ENCODE measurements at places on chromosomes 11 and 22. TPM values are rescaled to one million over a fixed set of nuclear protein-coding genes. Genes with fewer than 3 reads are reported as not detected.

ARHGAP1 gene
- 39.7 TPM for polyA plus RNA-seq

ELF5 gene
- 0.34 TPM for polyA plus RNA-seq

TTLL12 gene
- 62.0 TPM for polyA plus RNA-seq

SDHD gene
- polyA plus RNA-seq, result 75.9 TPM

WT1 gene
- polyA plus RNA-seq, result 62.2 TPM

ANO3 gene
- 2.4 TPM for polyA plus RNA-seq

OR52N1 gene
- not detected for polyA plus RNA-seq

ELMOD1 gene
- 5.6 TPM for polyA plus RNA-seq

CRYBA4 gene
- polyA plus RNA-seq, result 2.6 TPM

All from testis (tissue), 5 donors.